ENCODE measurements at places on chromosomes 13 and 19.

- peak; percentile 74 for DNase-seq
Measured at GRCh38 chr19:55178781-55179599, 1.1 kb downstream of the SYT5 start.

DNA sequence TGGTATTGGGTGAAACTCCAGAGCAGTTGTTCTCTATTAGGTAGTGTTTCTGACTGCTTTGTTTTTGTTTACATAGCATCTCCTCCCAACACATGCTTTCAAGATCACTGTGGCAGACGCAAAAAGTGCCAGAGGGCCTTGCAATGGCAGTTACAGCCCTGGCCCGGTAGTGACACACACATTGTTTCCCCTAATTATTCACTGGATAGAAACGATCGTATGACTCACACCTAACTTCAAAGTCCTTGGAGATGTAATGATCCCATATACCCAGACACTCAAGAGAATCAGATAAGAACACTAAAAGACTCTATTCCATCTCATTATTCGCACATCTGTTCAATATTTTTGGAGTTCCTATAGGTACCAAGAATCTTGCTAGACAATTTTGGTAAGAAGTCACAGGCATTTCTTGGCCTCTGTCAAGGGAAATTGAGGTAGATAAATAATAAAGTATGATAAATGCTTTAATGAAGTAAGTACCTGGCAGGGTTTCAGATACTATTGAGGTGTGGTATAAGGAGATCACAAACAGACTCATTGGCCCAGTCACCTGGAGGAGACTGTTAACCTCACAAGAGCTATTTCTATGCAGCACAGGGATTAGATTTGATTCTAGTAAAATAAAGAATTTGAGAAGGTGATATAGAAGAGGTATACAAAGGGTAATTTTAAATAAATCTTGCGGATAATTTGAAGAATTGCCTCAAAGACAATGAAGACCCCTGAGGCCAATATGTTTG, 485.3 kb downstream of the SLITRK6 start:
- DNase-seq = no peak

GRCh38 chr13:113846636-113847318, 17.1 kb downstream of the GAS6 start:
- DNase-seq = no peak

- DNase-seq = peak; percentile 66
Measured at GRCh38 chr19:53195265-53195903, 2.2 kb upstream of the ZNF665 start.

DNA sequence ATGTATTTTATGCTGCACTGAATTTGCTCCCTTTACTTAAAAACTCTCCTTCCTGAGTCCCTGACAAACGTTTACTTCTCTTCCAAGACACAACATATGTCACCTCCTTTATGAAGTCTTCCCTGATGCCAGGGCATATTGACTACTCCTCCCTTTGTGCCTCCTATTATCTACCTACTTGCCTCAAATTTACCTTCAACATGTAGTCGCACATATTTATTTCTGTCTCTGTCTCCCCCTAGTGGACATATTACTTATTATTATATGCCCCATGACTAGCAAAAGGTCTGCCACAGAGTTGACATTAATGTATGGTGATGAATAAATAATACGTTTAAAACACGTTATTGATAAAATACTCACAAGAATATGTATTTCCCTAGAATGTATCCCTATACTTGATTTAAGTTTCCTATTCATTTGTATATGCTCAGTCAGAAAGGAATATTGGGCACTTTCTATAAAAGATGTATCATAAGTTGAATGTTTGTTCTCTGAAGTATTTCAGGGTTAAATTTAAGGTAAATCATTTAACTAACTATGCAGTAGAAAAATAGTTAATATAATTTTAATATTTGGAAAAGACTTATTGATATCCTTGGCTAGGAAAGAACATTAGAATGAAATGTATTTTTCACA, 250.3 kb upstream of the ATXN8OS start:
- no peak for DNase-seq

All from progenitor cell of endocrine pancreas (in vitro differentiated cells).